ENCODE measurements at places on chromosomes 6 and 20.

DNA sequence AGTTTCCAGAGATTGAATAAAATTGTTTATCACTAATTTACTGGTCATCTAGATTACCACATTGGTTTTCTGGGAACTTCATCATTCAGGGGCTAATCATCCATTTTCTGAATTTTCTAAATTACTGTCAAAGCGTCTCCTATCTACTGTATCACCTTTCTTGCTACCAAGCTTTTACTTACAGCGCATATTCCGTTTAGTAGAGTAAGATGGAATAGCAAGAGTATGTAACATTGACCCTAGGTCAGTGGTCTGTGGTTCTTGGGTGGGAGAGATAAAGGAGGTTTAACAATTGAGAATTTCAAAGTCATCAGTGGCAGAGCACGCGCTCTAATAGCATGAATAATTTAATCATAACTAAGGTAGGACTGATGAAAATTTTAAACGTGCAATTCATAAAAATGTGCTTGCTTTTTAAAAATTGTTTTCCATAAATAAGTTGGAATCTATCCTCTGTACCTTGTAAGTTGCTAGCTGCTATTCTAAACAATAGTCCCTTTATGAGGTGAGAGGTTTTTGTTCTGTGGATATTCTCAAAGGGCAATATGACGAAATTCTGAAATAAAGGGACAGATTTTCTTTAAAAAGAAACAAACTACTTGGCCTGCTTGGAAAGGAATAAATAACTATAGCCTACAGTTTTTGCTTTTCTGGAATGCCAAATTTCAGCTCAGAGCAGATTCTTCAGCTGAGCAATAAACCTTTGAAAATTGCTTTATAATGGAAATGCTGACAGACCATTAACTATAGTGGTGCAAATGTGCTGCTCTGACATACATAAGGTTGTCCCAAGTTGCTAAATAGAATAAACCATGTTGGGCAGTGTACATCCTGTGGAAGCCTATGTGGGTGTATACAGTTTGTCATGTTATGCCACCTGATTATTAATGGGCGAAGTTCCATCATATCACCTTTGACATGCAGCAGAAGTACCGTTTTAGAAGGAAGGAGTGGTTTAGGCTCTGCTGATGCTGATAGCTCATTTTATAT lies 84.1 kb downstream of the ZFAND3 start:
- no peak for DNase-seq

DNA sequence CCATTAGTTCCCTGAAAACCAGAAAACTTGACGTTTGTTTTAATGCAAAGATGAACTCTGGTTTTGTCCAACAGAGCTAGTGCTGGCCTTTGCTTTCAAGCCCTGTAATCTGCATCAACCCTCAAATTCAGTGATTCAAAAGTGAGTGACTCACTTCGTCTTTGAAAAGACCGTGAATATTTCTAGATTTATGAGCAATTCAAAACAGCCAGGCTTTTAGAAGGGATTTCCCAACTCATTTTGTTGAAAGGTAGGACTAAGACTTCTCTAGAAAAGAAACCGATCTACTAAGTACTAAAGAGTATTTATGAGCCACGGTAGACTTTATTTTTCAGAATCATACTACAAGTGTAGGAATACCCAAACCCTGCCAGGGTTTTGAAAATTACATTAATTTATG lies 121.5 kb downstream of the UST start:
- no peak for DNase-seq

- no peak for DNase-seq
These were observed 75.4 kb upstream of the LAMA2 start for GRCh38 chr6:128807577-128807976.

- DNase-seq, result no peak
These were observed 194.1 kb downstream of the PREX1 start for GRCh38 chr20:48633620-48634257.

DNA sequence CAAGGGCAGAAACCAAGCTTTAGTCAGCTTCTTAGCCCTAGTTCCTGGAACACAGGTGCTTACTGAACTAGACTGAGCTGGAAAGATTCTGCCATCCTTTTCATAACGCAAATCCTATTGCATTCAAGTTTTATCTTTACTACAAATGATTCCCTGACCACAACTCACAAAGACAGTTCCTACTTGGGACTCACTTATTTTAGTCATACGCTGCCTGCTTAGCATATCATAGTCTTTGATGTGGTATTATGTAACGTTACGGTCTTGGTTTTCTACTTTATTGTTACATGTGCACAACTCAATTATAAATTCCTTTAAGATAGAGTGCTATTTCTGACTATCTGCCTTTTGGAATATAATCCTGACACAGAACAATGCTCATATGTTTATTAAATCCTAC lies 59.1 kb downstream of the BLOC1S5 start:
- DNase-seq, result no peak

GRCh38 chr6:169321546-169321945 lies 67.9 kb upstream of the THBS2 start:
- no peak for DNase-seq

DNA sequence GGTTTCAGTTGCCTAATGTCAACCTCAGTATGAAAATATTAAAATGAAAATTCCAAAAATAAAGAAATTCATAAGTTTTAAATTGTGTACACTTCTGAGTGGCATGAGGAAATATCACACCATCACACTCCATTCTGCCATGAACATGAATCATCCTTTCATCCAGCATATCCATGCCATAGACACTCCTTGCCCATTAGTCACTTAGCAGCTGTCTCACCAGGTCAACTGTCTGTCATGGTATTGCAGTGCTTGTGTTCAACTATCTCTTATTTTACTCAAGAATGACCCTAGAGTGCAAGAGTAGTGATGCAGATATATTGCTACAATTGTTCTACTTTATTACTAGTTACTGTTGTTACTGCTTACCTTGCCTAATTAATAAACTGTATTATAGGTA lies 712.4 kb downstream of the EPHA7 start:
- no peak for DNase-seq

GRCh38 chr6:76490456-76490855 lies 418.0 kb upstream of the IMPG1 start:
- DNase-seq, result no peak

DNA sequence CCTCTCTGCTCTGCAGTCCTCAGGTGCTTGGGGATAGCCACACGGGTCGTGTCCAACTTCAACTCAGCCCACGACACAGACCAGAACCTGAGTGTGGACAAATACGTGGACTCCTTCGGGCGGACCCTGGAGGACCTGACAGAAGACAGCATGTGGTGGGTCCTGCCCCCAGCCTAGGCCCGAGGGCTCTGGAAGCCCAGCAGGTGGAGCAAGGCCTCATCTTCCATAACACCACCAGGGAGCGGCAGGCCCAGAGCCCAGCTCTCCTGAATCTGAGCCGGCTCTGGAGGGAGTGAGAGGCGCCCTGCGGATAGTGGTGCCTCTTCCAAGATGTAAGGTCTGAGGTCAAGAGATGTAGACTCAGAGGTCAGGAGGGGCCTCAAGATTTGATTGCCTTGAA lies 19.6 kb downstream of the TGM6 start:
- no peak for DNase-seq

DNA sequence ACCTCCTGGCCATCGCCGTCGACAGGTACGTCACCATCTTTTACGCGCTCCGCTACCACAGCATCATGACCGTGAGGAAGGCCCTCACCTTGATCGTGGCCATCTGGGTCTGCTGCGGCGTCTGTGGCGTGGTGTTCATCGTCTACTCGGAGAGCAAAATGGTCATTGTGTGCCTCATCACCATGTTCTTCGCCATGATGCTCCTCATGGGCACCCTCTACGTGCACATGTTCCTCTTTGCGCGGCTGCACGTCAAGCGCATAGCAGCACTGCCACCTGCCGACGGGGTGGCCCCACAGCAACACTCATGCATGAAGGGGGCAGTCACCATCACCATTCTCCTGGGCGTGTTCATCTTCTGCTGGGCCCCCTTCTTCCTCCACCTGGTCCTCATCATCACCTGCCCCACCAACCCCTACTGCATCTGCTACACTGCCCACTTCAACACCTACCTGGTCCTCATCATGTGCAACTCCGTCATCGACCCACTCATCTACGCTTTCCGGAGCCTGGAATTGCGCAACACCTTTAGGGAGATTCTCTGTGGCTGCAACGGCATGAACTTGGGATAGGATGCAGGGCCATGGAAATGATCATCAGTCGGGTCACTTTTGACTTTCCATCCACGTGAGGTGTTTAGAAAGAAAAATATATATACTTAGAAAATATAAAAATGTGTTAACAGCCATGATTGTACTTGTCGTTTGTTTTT lies 868 bp downstream of the MC3R start:
- DNase-seq, result no peak

- no peak for DNase-seq
These were observed 87.5 kb downstream of the ZFP64 start for GRCh38 chr20:52103913-52104545.

DNA sequence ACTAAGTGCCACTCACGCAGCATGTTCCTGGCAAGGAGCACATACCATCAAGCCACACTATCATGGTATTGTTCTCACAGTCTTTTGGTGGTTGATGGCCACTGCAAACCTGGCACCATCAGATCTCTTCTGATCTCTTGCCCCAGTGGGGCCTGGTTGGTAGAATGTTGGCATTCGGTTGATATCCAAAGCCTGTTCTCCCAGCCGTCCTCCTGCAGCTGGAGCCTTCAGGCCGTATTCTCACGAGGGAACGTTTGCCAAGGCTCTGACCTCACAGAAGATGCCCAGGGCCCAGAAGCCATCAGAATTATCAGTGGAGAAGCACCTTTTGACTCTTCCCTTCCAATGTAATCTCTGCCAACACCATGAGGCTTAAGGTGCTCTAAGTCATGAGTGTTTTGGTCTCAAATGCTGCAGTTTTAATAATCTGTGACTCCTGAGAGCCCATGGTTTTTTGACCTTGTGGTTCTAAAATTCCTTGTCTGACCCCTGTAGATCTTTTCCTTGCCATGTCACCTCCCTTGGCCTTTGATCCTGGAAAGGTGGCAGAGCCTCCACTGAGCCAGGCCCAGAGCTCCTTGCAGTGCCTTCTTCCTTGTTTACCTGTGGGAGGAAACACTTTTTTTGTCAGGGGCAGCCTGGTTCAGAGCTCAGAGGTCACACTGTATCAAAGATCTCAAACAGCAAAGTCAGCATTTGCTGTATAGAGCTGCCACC lies 27.8 kb downstream of the POFUT1 start:
- no peak for DNase-seq

DNA sequence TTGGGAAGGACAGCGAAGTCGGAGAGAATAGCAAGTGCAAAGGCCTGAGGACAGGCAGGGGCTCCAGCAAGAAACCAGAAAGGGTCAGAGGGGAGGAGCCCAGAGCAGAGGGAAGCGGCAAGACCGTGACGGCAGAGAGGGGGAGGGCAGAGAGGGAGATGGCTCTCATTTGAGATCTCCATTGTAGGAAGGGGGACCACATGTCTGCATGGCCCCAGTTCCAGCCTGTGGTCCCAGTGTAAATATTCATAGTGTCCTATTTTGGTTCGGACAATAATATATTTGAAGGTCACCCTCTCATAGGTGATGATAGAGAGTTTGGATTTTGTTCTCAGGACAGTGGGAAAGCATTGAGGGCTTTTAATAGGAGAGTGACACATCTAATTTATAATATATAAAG lies 231.1 kb upstream of the RNF24 start:
- no peak for DNase-seq

DNA sequence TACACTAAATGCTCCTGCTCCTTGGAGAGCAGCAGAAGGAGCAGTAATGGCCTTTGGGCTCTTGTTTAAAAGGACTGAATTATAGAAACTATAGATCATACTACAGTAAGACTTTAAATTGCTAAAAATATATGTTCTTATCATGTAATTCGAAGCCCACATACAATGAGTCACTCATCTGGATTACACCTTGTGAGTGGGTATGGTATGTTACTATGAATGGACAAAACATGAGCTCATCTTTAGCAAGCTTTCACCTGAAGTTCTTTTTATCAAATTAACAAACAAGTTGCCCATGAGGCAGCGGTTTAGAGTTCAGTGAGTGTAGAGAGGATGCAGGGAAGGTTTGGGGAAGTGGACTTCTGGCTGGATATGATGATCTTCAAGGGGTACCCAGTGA lies 114.4 kb upstream of the CCN2 start:
- DNase-seq, result no peak

DNA sequence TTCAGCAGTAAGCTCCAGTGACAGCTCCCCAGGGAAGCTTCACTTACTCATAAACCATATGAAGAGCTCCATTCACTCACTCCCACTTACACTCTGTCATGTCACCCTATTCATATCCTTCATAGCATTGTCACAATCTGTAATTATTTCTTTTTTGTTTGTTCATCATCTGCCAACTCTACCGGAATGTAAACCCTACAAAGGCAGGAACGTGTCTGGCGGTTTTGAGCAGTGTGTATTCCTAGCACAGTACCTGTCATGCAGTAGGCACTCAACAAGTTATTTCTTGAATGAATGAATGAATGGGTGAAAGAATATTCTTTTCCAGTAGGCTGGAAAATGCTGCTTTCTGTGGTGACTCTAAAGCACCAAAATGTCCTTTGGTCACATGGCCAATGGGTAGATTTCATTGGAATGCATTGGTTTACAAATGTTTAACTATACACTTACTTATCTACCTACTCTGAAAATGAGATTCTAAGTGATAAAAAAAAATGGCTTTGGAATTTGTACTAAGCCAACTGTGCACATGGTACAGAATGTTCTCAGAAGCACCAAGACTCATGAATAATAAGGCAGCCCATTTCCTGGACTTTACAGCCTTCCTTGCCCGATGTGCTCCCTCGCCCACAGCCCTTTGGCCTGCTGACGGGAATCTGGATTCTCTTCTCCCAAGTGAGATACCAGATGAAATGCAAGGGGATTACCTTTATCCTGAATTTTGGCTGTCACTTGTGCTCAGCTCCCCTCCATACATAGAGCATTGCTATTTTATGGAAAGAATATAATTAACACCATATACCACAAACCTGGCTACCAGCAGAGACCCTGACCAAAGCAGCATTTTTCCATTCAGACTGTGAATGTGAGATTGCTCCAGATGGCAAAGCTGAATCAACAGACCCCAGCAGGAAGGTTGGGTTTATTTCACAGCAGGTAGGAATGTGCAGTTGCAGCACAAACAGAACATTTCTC lies 273.3 kb downstream of the ALDH8A1 start:
- no peak for DNase-seq

GRCh38 chr6:44917430-44917829 lies 410.7 kb upstream of the RUNX2 start:
- no peak for DNase-seq

- DNase-seq, result no peak
These were observed 539.7 kb downstream of the QKI start for GRCh38 chr6:163954088-163954775.

DNA sequence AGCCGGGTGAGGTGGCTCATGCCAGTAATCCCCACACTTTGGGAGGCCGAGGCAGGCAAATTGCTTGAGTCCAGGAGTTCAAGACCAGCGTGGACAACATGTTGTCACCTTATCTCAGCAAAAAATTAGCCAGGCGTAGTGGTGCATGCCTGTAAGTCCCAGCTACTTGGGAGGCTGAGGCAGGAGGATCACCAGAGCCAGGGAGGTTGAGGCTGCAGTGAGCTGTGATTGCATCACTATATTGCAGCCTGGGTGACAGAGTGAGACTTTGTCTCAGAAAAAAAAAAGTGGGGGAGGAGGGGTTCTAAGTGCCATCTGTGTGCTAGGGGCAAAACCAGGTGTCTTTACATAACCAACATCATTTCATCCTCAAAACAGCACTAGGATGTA lies 48.3 kb downstream of the CDK5RAP1 start:
- DNase-seq, result no peak

GRCh38 chr6:43835872-43836419 lies 65.9 kb downstream of the VEGFA start:
- DNase-seq, result no peak

- no peak for DNase-seq
These were observed 753.1 kb downstream of the MAFB start for GRCh38 chr20:39935901-39936300.

GRCh38 chr6:138897031-138897430 lies 91.0 kb downstream of the REPS1 start:
- DNase-seq, result no peak

- DNase-seq, result no peak
These were observed 12.4 kb downstream of the UBE2V1 start for GRCh38 chr20:50100552-50100951.
